Stimulated activated CD4-positive, alpha-beta T cell treated with anti-CD3 and anti-CD28 coated beads, Interleukin-12 subunit alpha, Interleukin-12 subunit beta, amount 100 ng/mL, for 4 hours (primary cell): ENCODE measurements at places on chromosomes 13 and 19.

DNA sequence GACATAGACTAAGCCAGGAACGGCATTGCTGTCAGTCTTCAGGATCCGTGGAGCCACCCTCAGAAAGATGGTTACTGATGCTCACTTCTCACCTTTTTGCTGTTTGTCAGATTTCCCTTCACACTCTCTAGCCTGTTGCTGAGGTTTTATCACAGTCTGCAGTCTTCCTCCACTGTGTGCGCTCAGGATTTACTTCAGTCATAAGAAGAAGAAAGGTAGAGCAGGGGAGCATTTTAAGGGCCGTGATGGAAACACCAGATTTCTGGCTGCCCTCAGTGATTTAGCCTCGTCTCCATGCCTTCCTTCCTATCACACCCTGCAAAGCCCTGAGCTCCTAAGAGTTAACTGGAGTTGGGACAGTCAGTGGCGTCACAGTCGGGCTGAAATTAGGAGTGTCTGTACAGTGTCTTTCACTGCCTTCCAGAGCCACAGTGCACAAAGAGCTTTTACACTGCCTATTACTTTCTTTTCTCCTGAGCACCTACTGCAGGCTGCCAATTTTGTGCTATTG lies 60.0 kb upstream of the GPR183 start:
- no peak for DNase-seq

- DNase-seq: no peak
Measured at GRCh38 chr13:103656311-103656710, 590.1 kb upstream of the SLC10A2 start.

- no peak for DNase-seq
Measured at GRCh38 chr19:40521276-40521675, 54.5 kb downstream of the SPTBN4 start.

DNA sequence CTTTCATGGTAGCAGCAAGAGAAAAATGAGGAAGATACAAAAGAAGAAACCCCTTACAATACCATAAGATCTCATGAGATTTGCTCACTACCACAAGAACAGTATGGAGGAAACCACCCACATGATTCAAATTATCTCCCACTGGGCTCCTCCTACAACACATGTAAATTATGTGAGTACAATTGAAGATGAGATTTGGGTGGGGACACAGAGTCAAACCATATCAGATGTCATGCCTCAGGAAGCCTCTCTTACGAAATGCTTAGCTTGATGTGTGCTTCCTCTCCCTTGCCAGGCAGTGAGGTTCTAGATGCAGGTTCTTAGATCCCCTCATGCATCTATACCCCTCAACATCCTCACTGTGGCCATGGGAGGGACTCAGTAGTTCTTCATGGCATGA lies 63.2 kb upstream of the RGCC start:
- DNase-seq: no peak

DNA sequence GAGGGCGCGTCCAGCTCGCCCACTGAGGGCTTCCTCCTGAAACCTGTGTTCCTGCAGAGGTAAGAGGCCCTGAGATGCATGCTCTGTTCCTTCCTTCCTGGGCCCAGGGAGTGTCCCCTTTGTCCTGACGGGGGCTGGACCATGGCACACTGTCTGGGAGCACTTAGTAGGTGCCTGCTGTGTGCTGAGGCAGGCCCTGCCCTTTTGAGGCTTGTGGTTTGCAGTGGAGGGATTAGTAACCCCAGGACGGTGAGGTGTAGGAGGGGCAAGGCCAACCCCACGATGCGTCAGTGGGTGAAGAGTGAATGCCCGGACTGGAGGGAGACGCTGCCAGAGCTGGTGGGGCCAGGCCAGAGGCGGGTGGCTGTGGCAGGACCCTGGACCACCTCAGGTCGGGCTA lies 11.2 kb upstream of the F2RL3 start:
- DNase-seq: no peak

- no peak for DNase-seq
Measured at GRCh38 chr19:10279737-10280442, 6.9 kb upstream of the ICAM4 start.

GRCh38 chr19:48925240-48925843 lies 8.2 kb upstream of the DHDH start:
- DNase-seq: no peak

DNA sequence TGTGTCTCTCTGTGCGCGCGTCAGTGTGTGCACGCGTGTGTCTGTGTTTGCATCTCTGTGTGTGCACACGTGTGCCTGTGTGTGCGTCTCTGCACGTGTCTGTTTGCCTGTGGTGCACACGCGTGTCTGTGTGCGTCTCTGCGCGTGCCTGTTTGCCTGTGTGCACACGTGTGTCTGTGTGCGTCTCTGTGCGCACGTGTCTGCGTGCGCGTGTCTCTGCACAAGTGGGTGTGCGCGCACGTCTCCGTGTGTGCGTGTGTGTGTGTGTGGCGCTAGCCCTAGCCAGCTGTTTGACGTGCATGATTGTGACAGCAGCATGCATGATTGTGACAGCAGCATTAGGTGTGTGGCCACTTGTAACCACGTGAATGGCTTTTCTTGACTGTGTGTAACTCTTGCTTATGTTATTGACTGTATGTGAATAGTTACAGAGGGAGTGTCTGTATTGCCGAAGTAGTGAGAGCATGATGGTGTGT lies 31.1 kb downstream of the ZNF146 start:
- DNase-seq: no peak

DNA sequence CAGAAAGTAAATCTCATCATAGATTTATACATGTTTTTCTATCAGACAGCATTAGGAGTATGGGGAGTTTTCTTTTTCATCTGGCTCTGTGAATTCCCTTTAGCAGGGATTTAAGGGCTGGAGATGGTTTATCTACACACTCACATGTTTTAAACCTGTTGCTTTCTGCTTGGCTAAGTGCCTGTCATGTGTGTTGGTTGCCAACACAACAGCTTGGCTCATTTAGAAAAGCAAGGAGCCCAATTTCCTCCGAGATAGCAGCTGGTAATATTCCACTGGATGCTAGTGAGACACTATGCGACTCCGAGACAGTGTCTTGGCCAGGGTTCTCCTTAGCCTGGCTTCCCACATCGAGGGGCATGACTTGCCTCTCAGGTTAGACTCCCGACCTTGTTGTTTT lies 83.3 kb downstream of the KLF5 start:
- DNase-seq: no peak

DNA sequence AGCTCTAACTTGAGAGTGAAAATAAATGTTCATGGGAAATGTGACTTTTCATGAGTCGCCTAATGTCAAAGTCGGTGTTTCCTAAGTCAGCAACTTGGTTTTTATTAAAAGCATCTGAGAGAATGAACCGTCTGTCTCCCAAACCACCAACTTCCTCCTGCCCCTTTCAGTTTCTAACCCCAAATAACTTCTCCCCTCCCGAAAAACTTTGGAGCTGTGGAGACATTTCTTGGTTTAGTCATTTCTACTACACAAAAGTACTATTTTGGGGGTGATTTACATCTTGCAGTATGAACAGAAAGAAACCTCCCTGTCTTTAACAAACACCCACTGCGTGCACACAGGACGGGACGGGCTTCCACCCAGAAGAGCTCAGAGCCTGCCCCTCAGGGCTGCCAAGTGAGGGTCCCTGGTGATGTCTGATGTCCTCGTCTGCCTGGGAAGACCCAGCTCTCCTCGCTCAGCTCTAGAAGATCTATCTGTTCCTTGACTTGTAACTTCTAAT lies 65.0 kb downstream of the RASA3 start:
- peak; percentile 37 for DNase-seq

DNA sequence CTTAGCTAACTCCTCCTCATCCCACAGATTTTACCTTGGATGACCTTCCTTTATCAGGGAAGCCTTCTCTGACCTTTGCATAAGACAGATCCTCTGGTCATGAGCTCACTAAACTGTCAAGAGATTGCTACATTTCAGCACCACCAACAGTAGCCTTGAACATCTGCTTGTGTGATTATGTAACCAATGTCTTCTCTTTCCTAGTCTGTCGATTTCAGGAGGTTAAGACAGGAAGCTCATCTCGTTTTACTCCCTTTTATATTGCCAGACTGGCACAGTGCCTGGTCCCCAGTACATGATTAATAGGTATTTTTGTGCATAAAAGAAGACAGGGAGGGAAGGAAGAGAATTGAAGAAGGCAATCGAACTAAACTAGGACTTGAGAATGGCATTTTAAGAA lies 1697.7 kb downstream of the EFNB2 start:
- DNase-seq: no peak
